Mesothelial cell of epicardium (in vitro differentiated cells): ENCODE measurements at places on chromosomes 5 and 9.

GRCh38 chr5:157312492-157312891 is 46.6 kb downstream of the CYFIP2 start:
- DNase-seq = no peak

GRCh38 chr9:129968690-129969485 is 74.1 kb downstream of the FNBP1 start:
- no peak for DNase-seq

- DNase-seq = no peak
These were observed 200.1 kb downstream of the GADD45G start for GRCh38 chr9:89804766-89805531.

- no peak for DNase-seq
These were observed 21.1 kb downstream of the GFPT2 start for GRCh38 chr5:180332051-180332517.

DNA sequence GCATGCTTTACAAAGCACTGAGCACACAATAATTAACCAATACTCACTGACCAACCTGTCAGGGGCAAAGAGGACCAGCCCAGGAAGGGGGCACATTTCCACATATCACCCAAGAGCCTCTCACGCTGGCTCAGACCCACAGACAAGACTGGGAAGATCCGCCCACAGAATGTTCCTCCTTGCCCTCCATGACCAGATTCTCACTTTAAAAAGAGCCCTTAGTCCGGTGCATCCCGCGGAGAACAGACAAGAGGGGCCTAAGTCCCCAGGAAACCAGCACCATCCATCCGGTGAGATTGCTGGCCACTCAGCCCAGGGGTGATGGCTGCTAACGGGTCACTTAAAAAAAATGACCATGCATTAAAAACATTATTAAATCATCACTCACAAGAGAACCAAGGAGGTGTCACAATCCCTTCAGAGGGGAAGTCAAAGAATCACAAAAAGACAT is 32.9 kb downstream of the SEMA4D start:
- DNase-seq = no peak

GRCh38 chr9:93183663-93184431 is at the start of gene WNK2:
WNK2 (plus strand) TSS chr9:93184139; CDS start chr9:93184930, 791 bp downstream.
- DNase-seq = no peak

DNA sequence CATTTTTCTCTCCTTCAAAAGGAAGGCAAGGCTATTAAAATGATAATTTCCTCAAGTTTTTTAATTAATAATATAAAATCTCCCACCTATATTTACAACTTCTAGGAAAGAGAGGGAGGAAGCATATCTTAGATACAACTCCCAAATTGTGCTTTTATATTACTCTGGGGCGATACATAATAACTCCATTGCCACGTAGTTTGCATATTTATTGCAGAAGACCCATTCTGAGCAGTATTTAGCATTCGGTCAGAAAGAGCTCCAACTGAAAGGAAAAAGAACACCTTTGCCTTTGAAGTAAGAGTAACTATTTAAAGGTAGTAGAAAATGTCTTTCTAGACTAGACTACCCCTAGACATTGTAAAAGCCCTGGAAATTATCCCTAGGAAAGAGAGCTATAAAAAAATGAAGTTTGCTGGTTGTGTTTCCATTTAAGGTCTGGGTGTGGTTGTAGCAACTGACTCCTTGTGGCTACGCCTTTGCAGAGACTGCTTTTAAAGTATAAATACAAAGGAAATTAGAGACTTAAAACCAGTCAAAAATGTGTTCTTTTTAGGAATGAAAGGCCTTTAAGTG is 566.1 kb downstream of the ZNF608 start:
- no peak for DNase-seq

GRCh38 chr9:68551191-68551590 is 10.5 kb upstream of the TMEM252 start:
- DNase-seq = no peak

DNA sequence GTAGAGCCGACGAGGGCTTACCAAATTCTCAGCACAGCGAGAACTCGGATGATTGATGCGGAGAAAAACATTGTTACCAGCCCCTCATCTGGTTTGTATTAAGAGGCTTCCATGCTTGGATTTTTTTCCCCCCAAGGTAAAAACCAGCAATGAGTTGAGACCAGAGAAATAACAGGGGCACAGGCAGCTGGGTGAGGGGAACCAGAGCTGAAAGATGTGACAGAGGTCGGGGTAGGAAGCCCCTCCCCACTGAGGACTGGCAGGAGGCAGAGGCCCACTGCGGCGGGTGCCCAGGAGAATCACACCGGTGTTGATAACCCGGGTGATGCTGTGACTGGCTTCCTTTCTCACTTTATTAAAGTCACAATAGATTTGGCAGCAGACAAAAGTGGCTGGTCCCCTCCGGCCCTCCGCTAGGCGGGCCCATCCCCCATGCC is 116.5 kb upstream of the PHYKPL start:
- no peak for DNase-seq

GRCh38 chr9:122309861-122310260 is 45.2 kb downstream of the MRRF start:
- no peak for DNase-seq

- DNase-seq = no peak
These were observed 53.0 kb downstream of the NEURL1B start for GRCh38 chr5:172694061-172694460.

- DNase-seq = no peak
These were observed 236.1 kb downstream of the MARCHF11 start for GRCh38 chr5:15943487-15943886.

DNA sequence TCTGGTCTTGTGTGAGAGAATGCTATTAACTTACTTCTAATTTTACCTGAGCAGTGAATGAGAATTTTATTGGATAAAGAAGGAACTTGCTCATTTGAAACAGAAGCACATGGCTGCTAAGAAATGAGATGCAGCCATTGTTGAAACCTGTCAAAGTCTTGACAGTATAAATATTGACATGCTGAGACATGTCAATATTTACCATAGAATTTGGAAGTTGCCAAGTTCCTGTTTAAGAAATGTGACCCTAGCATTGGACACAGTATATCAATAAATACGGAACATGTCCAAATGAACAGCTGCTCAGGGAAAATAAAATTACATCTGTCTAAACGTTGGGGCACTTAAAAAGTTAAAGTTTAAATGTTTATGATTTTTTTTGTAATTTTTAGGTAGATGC is 7.8 kb downstream of the XRCC4 start:
- DNase-seq = no peak

DNA sequence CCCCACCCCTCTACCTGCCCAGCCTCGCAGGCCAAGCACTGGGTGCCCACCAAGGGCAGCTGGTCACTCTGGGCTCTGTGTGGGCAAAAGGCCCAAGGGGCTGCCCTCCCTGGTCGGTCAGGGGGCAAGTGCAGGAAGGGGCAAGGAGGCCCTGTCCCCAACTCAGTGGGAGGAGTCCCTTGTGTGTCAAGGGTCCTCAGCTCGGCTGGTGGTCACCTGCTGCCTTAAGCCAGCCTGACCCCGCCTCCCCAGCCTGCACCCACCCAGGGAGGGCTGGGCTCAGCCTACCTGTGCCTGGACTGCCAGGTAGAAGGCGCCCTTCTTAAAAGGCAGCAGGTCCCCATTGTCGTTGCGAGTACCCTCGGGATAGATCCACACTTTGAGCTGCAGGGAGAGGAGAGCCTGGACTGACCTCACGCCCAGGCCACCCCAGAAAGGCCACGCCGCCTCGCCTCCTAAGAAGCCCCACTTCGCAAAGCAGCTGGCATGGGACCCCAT is 10.9 kb downstream of the AGPAT2 start:
- DNase-seq = no peak

DNA sequence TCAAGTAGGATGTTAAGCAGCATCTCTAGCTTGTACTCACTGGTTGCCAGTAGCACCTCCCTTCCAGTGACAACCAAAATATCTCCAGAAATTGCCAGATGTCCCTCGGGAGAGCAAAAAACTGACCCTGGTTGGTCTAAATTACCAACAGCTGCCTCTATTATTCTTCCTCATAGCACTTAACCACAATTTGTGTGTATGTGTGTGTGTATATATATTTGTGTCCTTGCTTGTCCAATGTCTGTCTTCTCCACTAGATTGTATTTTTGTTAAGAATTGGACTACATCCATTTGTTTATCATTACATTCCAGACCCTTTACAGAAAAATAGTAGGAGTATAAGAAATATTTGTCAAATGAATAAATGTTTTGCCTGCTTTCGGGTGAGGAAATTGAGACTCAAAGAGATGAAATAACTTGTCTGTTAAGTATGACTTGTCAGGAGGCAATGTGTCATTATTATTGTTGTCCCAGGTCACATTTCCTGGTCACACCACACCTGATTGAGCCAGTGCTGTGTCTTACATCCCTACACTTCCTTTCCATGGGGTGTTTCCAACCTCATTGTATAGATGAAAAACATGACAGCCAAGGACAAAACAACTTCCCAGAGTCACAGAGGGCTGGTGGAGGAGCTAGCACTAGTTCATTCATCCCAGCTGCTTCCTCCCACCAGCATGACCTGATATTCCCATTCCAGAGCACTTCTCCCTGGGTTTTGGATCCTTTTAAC is 11.4 kb upstream of the GRPEL2 start:
- DNase-seq = no peak

DNA sequence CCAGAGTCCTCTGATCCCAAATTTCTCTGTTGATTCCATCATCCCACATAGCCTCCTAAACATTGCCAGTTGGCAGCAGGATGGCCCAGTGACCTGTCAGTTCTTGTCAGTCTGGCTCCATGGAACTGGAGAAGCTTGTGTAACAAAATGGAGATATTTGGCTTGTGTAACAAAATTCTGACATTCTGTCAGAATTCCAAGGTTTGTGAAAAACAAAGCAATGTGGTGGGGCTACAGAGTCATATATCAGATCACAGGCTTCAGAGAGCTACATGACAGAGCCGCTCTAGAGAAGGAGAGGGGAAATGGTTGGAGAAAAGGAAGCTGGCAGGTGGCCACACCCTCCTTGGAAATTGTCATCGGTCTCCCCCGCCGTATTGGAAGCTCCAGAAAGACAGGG is 75.4 kb upstream of the MAN2A1 start:
- DNase-seq = no peak

DNA sequence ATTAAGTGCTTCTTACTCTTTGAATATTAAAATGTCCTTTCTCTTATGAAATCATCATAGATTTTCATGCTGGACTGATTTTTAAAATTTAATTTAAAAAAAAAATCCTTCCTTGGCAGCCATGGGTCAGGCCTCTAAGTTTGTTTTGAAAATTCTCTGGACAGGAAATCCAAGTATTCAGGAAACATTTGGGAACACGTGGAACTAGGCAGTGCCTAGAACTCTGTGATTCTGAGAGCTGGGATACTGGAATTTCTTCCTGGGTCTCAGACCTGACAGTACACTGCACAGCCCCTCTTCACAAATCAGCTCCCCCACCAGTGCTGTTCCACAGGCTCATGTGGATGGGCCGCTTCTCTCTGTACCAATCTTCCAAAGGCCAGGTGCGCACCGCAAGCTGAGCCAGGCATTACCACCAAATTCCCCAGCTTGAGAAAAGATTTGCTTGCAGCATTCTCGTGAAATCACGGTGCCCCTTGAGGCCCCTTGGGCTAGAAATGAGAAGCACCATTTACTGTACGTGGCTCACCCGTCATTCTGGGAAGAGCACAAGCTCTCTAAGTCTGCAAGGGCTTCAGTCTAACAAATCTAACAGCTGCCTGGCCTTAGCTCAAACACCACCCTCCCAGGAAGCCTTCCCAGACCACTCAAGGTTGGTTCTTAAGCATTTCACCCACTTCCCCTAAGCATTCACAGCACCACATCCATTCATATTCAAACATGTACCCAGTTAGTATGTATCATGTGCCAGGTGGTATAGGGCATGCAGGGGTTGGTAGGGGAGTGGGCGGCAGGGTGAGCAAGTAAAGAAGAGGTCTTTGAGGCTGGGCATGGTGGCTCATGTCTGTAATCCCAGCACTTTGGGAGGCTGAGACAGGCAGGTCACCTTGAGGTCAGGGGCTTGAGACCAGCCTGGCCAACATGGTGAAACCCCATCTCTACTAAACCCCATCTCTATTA is 26.5 kb downstream of the B4GALT1 start:
- no peak for DNase-seq
